Activated T-helper 2 cell treated with anti-CD3 and anti-CD28 coated beads, Interferon-gamma antibody, Interleukin-2, Interleukin-4, amounts not matched to agents 10 μg/mL and 5 μg/mL and 100 μg/mL, durations not matched to agents 14 hours and 24 hours and 36 hours (primary cell): ENCODE measurements at places on chromosomes 2 and 18. TPM values are rescaled to one million over a fixed set of nuclear protein-coding genes. Genes with fewer than 3 reads are reported as not detected.

The PLCD4 gene
- 0.18 and 0.23 TPM in 2 replicates for total RNA-seq

The VIL1 gene
- not detected in 2 replicates for total RNA-seq

The ESPNL gene
- 0.07 and 0.14 TPM in 2 replicates for total RNA-seq

The LCT gene
- total RNA-seq = 0.53 and 0.55 TPM in 2 replicates

The CNRIP1 gene
- not detected in 2 replicates for total RNA-seq

The CPO gene
- not detected in 2 replicates for total RNA-seq

The ALKAL2 gene
- total RNA-seq = 16.3 and 17.6 TPM in 2 replicates

DNA sequence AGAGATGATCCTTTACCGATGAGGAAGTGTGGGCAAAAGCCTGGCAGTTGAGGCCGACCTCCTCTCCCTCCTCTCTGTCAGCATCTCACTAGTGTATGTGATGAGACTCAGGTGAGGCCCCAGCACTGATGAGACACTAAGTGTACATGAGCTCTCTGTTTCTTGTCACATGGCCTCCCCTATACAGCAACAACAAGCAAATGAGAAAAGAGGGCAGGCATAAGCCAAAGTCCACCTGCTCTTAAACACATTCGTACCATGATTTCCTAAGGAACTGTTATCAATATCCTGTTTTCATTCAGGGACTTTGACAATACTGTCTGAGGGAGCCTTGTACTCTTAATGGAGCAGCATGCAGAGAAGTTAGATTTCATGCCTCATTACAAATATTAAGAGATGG is 113.0 kb downstream of the CNTNAP5 start:
- no peak for DNase-seq

GRCh38 chr18:52615943-52616342 is 275.9 kb downstream of the DCC start:
- no peak for DNase-seq

DNA sequence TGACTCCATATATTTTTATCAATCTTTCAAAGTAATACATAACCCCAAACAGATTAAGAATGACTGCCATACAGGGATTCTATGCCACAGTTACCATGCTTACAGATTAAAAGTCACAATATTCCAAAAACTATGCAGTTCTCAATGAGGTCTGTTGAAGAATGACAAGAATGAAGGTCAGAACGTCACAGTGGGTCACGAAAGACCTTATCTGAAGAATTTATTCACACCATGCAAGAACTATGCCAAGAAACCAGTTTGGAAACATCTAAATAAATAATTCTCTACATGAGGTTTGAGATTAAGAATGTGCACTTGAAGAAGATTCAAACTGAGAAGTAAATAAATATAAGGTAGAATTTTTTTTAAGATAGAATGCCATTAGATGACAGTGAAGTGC is 253.3 kb downstream of the EXOC6B start:
- no peak for DNase-seq

GRCh38 chr2:170485254-170486026 is 229.7 kb upstream of the SP5 start:
- no peak for DNase-seq

- no peak for DNase-seq
Measured at GRCh38 chr2:240966457-240966905, 31.9 kb upstream of the SNED1 start.

GRCh38 chr2:21486445-21486844 is 362.7 kb downstream of the TDRD15 start:
- no peak for DNase-seq

GRCh38 chr18:73381699-73382036 is 513.9 kb upstream of the NETO1 start:
- DNase-seq = no peak

DNA sequence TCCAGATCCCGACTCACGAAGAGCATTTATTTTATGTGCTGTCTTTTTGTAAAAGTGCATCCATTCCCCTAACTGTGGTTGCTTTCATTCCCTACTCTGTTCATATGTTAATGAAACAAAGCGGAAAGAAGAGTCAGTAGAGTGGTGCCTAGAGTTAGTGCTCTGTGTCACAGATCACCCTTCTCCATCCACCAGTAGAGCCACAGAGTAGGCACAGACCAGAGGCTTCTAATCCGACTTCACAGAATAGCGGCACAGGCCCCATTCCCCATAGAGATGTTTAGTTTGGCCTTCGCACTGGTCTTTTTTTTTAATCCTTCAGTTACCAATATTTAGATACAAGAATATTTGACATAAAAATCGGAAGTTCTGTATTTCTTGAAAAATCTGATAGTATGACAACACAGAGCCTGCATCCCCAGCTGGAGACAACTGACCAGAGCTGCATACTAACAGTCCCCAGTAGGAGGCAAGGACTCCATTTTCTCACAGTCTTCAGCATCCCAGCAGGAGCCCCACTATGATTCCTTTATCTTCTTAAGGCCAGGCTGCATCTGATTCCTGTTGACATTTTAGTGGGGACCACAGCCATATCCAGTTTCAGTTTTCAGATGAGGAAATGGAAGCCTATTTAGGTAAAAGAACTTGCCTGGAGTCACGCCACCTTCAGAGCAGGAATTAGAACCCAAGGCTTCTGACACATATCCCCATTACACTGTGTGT is 7.0 kb downstream of the G6PC2 start:
- DNase-seq = no peak

DNA sequence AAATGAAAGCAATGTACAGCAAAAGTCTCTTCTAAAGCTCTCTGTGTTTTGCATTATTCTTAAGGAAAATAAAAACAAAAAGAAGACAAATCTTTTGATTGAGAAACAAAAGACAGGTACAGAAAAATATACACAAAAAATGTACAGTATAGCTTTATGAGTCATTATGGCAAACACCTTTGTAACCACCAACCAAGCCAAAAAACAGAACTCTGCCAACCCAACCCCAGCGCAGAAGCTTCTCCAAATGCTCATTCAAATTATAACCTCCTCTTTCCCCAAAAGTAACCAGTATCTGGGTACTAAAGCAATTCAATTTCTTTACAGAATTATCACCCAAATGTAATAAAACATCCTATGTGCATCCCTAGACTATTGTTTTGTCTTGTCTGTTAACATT is 255.9 kb upstream of the STON1 start:
- DNase-seq = no peak

DNA sequence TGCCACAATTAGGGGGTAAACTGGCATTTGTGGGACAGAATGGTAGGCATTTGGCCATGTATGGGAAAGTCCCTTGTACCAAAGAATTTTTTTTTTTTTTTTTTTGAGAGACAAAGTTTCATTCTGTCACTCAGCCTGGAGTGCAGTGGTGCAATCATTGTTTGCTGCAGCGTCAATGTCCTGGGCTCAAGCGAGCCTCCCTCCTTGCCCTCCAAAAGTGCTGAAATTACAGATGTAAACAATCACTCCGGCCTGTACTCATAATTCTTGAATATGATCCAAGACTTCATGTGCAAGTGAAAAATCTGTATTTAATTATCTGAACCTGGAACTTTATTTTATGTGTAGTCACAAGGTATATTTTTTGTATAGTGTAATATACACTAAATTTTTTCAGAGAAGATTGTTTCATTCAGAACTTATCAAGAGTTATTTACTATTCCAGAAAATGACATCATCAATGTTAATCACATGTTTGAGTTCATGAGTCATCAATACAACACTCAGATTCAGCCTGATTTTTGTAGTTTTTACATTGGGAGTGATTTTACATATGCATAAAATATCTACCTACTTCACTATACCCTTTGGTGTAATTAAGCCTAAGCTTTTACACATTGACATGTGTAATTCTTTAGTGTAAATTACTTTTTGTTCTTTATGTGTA is 138.7 kb upstream of the L3MBTL4 start:
- DNase-seq = no peak

DNA sequence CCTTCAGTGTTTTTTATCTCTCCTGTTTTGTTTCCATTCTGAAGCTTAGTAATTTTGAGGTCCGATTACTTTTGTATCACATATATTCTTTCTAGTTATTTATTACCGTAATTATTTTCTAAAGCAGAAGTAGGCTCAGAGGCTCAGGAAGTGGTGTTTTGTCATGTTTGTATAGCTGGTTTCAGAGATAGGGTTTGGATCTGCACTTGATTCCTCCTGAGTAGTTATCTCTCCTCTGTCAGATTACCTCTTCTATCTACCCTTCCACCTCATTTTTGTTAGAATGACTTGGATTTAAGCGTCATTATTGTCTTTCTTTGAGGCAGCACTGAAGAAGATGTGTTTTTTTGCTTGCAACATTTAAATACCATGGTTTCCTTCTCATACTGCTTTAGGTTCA is 95.4 kb downstream of the MTA3 start:
- DNase-seq = no peak

GRCh38 chr18:53660306-53660705 is 564.2 kb downstream of the MBD2 start:
- no peak for DNase-seq

GRCh38 chr2:52879561-52879960 is 888.0 kb upstream of the CHAC2 start:
- no peak for DNase-seq

GRCh38 chr18:22173221-22173927 is 4.0 kb downstream of the GATA6 start:
- DNase-seq = no peak

DNA sequence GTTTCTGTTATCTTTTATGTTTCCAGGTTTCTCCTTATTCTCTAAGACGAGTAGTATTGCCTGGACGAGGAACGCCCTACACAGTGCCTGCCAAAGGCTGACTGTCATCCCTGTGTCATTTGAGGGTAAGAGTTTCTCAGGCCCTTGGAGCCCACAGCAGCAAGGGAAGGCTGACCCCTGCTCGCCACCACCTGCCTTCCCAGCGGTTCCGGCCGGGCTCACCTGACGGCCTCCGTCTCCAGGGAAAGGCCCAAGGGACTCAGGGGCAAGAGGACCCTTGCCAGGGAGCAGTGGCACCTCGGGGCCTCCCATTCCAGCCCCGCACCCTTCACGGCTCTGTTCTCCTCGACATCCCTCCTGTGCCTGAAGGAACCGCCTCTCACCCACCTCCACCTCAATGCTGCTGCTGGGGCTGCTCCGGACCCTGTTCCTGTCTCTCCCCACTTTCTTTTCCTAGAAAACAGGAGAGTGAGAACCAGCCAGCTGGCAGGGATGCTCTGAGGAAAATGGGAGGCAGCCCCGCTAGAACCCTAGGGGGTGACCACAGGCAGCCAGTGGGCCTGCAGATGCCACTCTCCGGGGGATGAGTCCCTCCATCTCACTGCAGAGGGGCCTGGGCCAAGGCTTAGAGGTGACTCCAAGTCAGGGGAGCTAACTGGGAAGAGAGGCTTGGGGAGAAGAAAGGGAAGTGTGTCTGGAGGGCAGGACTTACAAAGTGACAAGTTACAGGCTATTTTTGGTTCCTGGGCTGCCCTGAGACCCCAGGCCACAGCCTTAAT is 1.9 kb downstream of the LIMS2 start:
- no peak for DNase-seq

DNA sequence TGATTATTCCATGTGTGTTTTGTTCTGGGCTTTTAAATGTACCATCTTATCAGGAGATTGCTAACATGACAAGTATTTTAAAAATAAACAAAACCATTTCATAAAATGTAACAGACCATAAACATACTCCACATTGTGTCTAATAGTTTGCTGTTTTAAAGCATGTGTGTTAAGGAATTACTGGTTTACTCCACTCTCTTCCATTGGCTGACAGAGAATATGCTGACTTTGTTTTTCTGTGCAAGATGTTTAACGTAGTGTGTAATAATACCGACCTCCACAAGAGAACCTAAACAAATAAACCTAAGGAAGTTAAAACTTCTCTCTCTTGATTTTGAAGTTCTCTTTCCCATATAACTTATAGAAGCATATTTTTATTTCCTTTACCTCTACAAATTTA is 17.0 kb upstream of the TMEM18 start:
- DNase-seq = no peak

GRCh38 chr2:54678719-54679118 is 44.7 kb upstream of the EML6 start:
- DNase-seq = no peak

- DNase-seq = no peak
Measured at GRCh38 chr2:214128040-214128439, 282.8 kb upstream of the VWC2L start.

GRCh38 chr18:49051311-49051967 is 100.7 kb upstream of the SMAD7 start:
- DNase-seq = no peak

- peak; percentile 27 for DNase-seq
Measured at GRCh38 chr2:151827564-151828142, 568 bp downstream of the ARL5A start.

DNA sequence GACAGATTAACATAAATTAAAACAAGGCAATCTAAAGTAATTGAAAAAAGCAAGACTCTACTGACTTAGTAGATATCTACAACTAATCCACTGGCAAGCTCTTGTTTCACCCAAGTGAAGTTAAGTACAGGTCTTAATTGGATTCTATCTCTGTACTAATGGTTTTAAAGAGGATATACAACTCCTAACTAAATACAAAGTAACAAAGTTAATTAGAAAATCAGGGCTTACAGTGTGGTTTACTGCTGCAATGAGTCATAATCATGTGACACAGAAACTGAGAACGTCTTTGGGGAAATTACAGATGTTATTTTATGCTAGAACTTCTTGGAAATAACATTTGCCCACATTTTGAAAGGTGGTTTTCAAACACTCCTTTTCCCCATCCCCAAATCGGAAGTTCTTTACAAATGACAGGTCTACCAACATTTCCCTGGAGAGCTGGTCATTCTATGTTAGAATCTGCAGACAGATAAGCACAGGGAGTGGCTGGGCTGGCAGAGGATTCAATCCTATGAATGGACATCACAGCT is 245.3 kb downstream of the STK39 start:
- no peak for DNase-seq

DNA sequence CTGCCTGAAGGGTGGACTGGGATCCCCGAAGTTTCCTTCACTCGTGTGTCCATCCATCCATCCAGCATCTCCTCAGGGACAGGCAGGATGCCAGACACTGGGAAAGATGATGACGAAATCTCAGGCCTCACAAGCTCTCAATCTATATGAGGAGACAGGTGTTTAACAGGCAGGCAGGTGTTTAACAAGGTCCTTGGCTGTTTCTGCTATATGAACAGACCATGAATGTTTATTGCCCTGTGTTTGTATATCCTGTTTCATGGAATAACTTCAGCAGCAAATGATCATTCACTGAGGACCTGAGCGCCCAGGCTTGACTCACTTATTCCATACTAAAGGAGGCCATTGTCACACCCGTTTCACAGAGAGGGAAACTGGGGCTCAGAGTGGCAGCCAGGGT is 685.8 kb upstream of the HS6ST1 start:
- DNase-seq = no peak
